ENCODE measurements at places on chromosomes 5 and 9. TPM values are rescaled to one million over a fixed set of nuclear protein-coding genes. Genes with fewer than 3 reads are reported as not detected.

The PHF24 gene
- 0.53 TPM for total RNA-seq

The SLC46A2 gene
- total RNA-seq, result 0.07 TPM

DNA sequence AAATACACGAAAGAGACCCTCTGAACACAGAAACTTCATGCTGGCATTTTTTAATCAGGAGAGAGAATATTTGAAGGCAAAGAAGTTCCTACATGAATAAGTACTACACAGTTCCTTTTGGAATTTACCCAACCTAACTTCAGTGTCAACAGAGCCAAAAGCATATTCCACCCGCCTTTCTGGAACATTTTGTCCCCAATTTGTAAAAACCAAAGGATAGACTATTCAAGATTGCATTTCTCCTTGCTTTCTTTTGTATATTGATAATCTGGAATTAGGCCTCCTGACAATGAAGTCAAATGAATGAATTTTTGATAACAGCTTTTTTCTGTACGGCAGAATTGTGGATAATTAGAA is 39.4 kb upstream of the TRAF1 start:
- no peak for DNase-seq
- H3K27me3 ChIP-seq, result no peaks in the 10 kb centered on the region
- H3K27ac ChIP-seq, result no peak overlapping the region
- peaks cover 29% of the 10 kb centered on the region for H3K4me1 ChIP-seq
- no peak overlapping the region for H3K4me3 ChIP-seq
- H3K36me3 ChIP-seq, result no peaks in the 10 kb centered on the region

- peaks cover 35% of the 10 kb centered on the region for H3K4me1 ChIP-seq
- H3K36me3 ChIP-seq, result peaks cover 15% of the 10 kb centered on the region
- DNase-seq, result peak; percentile 78
- peaks cover 49% of the 10 kb centered on the region for H3K27me3 ChIP-seq
Measured at GRCh38 chr9:21801683-21802417, 586 bp upstream of the MTAP start.
